ENCODE measurements at places on chromosomes 3 and 15.

- DNase-seq: no peak
Measured at GRCh38 chr3:9244495-9245183, 4.8 kb downstream of the SRGAP3 start.

DNA sequence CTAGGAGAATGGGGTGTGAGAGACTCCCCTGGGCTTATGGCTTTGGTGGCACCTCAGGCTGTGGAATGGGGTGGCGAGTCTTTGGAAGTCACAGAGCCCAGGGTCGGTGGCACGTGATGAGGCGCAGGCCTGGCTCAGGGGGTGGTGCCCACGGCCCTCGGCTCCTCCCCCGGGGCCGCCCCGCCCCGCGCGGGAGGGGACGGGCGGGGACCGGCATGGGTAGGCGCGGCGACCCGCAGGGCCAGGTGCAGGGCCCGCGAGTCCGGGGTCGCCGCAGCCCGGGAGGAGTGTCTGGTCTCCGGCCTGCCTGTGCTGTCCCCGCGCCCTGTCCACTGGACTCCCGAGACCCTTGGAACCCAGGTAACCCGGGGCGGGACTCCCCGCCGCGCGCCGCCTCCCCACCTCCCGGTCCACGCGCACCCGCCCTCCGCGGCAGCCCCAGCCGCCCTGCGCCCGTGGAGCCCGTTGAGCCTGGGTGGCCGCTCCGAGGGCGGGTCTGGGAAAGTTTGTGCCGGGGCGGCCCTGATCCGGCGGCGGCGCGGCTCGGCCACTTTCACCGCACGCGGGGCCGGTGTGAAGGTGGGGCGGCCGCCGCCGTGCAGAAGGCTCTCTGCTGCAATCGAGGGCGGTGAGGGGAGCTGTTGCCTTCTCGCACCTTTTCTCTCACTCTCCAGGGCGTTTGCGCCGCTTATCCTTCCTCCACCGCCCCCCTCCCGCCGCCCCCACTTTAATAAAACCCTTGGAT, at the start of gene PAQR5:
TSS of gene PAQR5 (plus strand) at position 216 of the 745 bp plus-strand sequence. CDS start 61,169 bp downstream, outside the sequence.
- DNase-seq: peak; percentile 17

- no peak for DNase-seq
Measured at GRCh38 chr3:85760342-85760741, 801.6 kb downstream of the CADM2 start.

GRCh38 chr15:29196290-29196689, 73.3 kb downstream of the NSMCE3 start:
- DNase-seq: no peak

- DNase-seq: no peak
Measured at GRCh38 chr3:117761703-117762620, 1052.4 kb downstream of the TUSC7 start.

- DNase-seq: no peak
Measured at GRCh38 chr3:130969621-130970020, 57.0 kb downstream of the ASTE1 start.

GRCh38 chr3:184354754-184355153, 6.7 kb downstream of the CLCN2 start:
- DNase-seq: no peak

GRCh38 chr15:64026591-64026990, 19.7 kb downstream of the DAPK2 start:
- DNase-seq: no peak

DNA sequence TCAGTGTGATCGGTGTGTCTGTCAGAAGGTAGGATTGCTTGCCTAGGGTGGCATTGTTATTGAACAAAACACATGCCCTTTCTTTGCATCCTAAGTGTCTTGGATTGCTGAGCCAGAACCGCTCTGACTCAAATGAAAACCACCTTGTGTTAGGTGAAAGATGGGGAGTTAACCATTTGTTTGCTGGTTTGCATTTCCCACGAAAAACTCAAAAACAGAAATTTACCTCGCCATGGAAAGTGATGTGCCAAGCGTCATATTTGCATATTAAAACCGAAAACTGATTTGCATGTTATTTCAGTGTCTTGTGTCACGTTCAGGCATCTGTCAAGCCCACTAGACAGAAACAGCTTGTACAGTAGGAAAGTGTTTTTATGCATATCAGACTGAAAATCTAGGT, 474.6 kb upstream of the TPRG1 start:
- no peak for DNase-seq
